ENCODE measurements at places on chromosomes 7 and 10. TPM values are rescaled to one million over a fixed set of nuclear protein-coding genes. Genes with fewer than 3 reads are reported as not detected.

Gene CNTNAP2
- total RNA-seq: 2.4 TPM

Gene RET
- 5.4 TPM for total RNA-seq

Gene EPHB6
- total RNA-seq: 10.7 TPM

Gene ZNF425
- 3.4 TPM for total RNA-seq

DNA sequence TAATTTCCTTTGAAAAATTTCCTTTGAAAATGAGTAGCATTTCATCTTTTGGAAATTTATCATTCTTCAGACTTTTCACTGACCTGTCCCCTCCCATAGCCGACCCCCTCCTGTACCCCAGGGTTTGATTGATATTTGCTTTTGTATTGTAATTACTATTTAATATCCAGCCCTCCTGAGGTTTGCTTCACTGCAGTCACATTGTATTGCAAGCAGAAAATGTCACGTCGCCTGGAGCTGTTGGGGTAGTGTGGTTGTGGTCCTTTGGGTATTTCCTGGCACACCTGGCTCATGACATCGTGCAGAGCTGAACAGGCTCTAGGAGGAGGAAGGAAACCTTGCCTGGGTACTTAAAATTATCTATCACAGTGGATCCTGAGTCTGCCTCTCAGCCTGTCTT, 116.1 kb downstream of the INSYN2A start:
- DNase-seq: no peak

DNA sequence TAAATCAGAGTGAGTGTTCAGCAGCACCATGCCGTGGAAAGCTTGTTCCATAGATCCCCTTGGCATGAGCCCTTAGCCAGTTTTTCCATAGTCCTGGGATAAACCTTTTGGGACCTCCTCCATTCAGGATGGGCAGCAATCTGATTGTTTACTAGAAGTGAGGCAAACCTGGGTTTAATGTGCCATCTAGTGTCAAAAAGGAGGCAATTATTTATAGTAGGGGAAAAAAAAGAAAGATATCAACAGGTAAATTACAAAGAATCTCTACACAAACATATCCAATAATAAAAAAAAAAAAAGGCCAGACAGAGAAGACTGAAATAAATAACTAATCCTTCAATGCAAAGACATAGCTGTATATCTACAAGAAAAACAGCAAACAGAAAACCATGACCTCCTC, 229.0 kb upstream of the STK17A start:
- no peak for DNase-seq

DNA sequence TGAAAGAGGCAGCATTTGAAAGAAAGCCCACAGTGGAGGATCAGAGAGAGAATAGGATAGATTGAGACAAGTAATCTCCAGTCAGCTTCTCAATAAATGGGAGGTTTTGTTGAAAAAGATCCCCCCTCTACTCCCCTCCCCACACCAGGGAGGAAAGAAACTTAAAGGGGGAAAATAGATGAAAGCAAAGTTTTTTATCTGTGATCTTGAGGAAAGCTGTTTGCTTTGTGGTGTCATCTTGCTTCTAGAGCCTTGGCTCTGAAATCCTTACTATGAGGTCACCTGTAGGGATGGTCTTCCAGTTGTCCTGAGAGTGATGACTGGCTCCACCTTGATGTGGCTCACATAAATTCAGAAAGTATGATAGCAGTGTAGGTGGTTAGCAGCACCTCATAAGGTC, at the start of gene SPAM1:
TSS of gene SPAM1 (plus strand) at position 301 of the 400 bp plus-strand sequence. CDS start 28,330 bp downstream, outside the sequence.
- no peak for DNase-seq

DNA sequence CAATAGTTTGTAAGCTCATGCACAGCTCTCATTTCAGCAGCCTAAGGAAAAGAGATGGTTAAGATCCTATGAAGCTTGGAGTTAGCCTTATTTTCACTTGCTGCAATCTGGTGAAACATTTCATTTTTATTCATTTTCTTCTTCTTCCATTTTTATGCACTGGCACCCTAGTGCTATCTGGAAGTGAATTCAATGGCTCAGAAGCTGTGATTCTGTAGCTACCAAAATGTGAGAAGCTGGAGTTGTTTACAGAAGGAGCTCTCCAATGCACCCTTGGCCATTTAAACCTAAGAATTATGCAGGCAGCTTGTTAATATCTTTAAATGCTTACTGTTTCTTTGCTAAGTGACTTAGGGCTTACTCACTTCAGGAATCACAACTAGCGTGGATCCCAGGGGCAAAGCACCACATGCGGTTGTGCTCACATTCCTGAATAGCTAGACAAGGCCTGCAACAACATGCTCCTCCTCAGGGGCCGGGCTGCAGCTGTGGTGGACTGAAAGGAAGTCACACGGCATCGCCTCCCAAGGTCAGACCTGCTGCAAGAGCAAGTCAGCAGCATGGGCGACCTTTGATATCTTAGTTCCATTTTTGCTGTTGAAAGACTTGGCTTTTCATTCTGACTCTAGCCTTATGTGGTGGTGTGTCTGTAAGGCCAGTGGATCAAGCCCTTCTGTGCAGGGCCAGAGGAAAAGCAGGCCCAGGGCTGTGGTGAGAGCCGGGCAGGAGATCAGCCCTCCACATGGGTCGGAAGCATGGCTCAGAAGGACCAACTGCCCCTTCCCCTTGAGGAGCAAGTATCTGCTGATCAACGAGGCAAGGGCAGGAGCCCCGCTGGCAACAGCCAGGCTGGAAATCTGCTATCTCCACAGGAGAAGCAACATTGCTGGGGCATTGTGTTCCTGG, 91.9 kb upstream of the MBL2 start:
- no peak for DNase-seq

- peak; percentile 34 for DNase-seq
These were observed 1.6 kb upstream of the GTF2I start for GRCh38 chr7:74655768-74656440.

DNA sequence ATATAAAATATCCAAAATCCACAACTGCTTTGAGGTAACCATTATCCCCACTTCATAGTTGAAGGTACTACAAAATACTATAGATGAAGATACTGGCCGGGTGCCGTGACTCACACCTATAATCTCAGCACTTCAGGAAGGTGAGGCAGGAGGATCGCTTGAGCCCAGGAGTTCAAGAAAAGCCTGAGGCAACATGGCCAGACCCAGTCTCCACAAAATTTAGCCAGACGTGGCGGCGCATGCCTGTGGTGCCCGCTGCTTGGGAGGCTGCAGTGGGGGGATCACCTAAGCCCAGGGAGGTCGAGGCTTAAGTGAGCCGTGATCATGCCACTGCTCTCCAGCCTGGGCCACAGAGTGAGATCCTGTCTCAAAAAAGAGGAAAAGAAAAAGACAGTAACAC, 21.7 kb downstream of the TMEM254 start:
- no peak for DNase-seq

DNA sequence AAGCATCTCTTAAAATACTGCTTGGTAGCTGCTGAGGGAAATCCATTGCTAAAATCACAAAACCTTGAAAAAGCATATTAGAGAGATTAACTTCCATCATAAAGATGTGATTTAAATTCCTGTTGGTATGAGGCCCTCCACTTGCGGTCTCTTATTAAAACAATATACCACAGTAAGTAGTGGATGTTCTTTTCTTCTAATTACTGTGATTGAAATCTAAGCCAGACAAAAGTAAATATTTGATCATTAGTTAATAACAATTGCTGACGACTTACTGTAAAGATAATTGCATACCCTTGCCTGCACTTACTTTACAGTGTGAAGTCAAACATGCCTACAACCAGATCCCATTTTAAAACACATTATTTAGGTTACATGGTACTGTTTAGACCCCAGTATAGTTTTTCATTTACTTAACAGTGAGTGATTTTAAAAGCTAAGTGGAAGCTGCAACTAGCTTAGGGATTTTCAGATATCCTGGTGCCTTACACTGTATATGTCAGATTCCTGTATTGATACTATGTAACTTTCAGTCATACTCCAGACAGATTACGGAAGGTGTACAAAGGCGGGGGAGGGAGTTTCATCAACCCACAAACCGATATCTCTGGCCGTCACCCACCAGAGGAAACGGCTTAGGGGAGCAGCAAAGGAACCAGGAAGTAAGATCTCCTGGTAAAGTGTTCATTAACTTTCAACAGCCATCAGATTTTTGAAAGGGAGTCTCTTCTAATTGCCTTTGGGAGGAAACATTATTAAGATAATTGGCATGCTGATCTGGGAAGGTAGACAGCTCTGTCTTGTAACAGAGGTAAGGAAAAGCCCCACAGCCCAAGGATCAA, 986 bp downstream of the NRP1 start:
- no peak for DNase-seq

DNA sequence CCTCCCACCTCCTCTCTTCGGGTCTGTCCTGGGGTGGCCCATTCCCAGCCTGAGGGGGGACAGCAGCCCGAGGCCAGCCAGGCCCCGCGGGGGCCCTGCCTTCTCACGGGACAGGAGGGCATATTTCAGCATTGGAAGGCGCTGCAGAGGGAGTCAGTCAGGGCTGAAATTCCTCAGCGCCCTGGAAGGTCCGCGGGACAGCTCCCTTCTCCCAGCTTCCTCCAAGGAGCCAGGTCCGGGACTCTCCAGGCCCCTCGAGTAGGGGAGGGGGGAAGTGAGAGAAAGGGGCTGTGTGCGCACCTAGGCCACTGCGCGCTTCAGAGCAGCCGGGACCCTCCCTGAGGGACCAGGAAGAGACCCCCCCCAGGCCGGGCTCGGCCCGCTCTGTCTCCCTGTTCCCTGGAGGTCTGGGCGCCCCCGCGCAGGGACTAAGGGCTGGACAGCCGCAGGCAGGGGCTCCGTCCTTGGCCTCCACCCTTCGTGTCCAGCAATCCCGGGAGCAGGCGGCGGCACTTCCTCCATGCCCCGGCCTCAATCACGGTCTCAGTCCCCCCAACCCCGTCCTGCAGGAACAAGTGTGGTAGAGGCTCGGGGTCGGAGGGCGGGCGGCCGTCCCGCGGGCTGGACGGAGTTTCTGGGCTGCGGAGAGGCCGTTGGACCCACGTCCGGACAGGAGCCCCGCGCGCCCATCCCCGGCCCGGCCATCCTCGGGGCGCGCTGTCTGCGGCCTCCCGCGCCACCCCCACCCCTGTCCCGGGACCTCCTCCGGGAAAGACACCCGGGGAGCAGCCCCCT, 6.0 kb upstream of the ELFN1 start:
- peak; percentile 63 for DNase-seq

GRCh38 chr10:99905971-99906370, 103.8 kb downstream of the DNMBP start:
- DNase-seq: no peak

DNA sequence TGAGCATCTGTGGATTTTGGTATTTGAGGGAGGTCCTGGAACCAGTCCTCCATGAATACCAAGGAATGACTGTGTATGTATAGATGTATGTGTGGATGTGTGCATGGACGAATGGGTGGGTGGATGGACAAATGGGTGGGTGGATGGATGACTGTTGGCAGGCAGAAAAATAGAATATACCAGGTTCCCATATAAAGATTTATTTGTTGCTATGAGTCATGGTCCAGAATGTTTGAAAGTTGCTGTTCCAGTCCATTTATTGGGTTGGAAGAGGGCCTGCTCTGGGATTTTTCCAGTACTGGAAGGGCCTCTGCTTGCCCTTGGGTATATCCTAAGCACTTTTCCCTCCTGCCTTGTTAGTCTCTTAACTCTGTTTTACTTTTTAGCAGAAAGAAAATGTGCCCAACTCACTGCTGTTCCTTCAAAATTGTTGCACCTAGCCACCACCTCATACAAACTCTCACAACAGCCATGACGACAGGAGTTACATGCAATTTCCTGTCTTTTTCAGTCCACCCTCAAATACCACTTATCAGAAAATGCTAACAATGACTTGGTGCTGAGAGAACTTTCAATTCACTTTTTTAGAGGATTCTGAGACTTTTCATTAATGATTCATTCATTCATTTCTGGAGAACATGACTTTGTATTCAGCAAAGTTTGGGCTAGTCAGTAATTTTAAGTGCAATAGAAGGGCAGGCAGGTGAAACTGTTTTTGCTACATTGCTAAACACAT, 108.1 kb downstream of the EEPD1 start:
- DNase-seq: no peak

All from sigmoid colon (tissue), 7 donors.